Suppressor macrophage treated with lipopolysaccharide for 1 hour (primary cell): ENCODE measurements at places on chromosomes 6 and 20.

DNA sequence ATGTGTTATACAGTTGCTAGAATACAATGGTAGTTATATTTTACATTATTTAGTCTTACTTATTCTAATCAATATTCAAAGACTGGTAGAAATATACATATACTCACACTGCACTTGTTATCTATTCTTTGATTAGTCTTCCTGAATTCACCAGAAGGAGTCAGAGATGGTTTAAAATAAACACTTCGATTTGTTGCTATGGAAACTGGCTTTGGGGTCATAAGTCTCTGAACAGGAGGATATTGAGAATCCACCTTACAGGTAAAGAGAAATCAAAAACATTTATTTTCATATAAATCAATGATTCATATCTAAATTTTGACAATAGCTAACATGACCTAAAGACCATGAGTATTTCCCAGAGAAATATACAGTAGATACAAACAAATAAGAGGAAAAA lies 41.6 kb downstream of the NUP153 start:
- DNase-seq = no peak

DNA sequence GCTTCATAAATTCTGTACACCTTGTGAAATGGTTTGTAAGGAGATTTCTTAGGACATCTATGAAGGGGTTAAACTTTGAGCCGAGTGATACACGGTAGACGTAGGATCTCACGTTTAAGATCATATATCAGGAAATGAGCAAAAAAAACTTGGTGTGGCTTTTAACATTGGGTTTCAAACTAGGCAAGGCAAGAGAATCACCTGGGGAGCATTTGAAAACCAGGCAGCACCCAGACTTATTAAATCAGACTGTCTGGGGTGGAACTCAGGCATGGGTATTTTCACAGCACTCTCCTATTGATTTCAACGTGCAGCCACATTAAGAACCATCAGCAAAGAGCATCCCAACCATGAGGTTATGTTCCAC lies 26.4 kb downstream of the LY86 start:
- no peak for DNase-seq

- DNase-seq = no peak
These were observed 149.5 kb downstream of the DOK5 start for GRCh38 chr20:54624706-54625390.

- DNase-seq = peak; percentile 74
These were observed 61.2 kb downstream of the TNFAIP3 start for GRCh38 chr6:137928286-137928685.

DNA sequence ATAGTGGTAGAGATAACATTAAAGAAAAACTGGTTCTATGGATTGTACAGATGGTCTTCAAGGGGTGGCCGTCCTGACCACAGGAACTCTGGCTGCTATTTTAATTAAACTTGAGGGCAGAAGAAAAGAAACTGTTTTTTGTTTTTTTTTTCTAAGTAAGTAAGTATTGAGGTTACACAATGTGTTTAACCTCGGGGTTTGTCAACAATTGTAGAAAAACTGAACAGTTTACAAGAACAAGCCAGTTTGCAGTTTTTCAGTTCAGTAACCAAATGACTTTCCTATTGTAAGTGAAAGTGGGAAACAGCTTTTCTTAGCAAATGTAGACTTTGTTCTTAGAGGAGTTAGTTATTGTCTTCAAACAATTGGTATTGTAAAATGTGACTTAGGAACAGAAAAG lies 77.0 kb downstream of the PLCB1 start:
- DNase-seq = peak; percentile 37

- DNase-seq = peak; percentile 50
These were observed 71.7 kb upstream of the SGK1 start for GRCh38 chr6:134389658-134390057.

- DNase-seq = no peak
These were observed 427.3 kb downstream of the KIF16B start for GRCh38 chr20:16145919-16146318.

- peak; percentile 70 for DNase-seq
These were observed 33.1 kb downstream of the SRC start for GRCh38 chr20:37378785-37379598.

DNA sequence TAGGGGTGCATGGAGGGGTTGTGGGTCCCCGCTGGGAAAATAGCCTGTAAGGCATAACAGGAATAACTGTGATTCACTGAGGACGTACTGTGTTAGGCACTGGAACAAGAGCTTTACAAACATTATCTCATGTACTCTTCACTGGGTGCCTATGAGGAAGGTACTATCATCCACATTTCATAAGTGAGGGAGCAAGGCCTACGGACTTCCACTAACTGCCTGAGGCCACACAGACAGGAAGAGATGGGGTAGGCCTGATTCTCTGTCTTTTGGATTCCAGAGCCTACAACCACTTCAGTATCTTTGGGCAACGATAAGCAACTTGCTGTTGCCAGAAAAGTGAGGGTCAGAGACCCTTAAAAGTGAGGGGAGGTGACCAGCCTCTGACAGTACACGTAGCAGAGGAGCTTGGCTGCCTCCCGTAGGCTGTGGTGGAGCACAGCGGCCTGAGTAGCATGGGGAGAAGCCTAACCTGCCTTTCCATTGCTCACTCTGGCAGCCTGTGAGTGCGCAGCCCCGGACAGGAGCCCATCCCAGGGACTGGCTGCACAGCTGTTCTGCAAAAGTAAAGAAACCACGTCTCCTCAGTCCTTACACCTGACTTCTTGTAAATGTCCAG lies 30.4 kb downstream of the PSMB1 start:
- DNase-seq = no peak

GRCh38 chr6:151665329-151665728 lies 142.2 kb upstream of the ESR1 start:
- no peak for DNase-seq

DNA sequence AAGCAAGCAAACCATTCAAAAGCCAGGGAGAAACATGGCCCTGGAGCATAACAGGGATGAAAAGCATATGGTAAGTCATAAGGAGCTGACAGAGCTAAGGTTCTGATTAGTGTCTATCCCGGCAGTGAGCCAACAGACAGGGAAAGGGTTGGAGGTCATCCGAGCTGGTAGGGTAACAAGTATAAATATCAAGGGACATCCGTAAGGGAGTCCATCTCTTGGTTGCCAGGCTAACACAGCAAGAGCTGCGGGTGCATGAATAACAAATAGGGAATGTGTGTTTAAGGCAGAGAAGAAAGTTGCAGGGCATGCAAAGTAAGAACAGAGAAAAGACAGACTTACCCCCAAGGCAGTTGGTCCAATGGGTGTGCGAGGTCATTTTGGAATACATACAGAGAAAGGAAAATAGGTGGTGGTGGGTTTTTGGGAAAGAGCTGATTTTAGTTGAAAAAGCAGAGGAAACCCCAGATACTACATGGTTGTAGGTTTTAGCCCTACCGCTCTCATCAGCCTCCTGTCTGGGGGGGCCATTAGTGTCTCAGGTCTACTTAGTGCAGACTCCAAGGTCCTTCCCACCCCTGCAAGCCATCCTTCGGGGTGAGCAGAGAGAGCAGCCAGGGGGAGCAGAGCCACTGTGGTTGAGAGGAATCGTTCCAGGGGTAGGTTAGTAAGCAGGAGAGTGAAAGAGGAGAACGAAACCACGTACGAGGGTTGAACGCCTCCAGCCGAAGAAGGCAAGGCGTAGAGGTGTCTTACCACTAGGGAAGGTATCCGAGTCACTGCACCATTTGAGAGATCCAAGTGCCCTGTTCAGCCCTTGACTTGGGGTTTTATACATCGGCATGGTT lies at the start of gene ERVFRD-1:
Gene ERVFRD-1 (minus strand): TSS at position 805 of the 848 bp plus-strand sequence. CDS start 6,415 bp downstream, outside the sequence.
- no peak for DNase-seq

- peak; percentile 90 for DNase-seq
These were observed at the start of gene MACROD2 for GRCh38 chr20:13995086-13995665. MACROD2 (plus strand) TSS chr20:13995516.

GRCh38 chr20:56815796-56816195 lies 186.7 kb downstream of the TFAP2C start:
- no peak for DNase-seq

GRCh38 chr6:35948725-35949124 lies 27.8 kb upstream of the SRPK1 start:
- peak; percentile 28 for DNase-seq

GRCh38 chr6:131688286-131688685 lies 12.9 kb downstream of the OR2A4 start:
- DNase-seq = no peak

GRCh38 chr6:26388441-26388840 lies 5.5 kb downstream of the BTN2A2 start:
- peak; percentile 42 for DNase-seq
